Activated naive CD4-positive, alpha-beta T cell (primary cell): ENCODE measurements at places on chromosomes 12 and 14.

DNA sequence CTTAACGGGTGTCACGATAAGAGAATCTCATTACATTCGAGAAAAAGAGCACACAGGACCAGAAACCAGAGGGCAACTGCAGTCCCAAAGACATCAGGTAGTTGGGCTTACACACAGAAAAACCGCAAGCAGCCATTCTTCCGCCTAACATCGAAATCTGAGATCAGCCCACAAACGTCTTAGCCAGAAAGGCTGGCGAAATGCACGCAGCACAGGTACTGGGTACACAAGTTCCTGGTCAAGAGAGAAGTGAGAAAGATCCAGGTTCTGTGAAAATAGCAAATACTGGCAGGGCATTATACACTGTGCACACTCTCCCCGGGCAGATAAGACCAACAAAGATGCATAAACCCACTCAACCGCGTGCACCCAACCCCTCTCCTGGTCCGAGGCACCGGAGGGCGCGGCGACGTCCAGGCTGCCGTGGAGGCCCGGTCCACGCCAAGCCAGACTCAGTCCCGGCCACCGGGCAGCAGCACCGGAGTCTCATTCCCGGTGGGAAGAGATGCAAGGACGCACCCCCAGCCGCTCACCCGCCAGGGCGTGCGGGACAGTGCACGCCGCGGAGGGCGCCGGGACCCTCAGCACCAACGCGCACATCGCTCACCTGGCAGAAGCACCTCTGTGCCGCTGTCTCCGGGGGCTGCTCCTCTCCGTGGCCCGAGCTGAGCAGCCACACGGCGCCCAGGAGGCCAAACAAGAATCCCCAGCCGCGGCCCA, 437 bp downstream of the ERO1A start:
- peak; percentile 6 for DNase-seq

DNA sequence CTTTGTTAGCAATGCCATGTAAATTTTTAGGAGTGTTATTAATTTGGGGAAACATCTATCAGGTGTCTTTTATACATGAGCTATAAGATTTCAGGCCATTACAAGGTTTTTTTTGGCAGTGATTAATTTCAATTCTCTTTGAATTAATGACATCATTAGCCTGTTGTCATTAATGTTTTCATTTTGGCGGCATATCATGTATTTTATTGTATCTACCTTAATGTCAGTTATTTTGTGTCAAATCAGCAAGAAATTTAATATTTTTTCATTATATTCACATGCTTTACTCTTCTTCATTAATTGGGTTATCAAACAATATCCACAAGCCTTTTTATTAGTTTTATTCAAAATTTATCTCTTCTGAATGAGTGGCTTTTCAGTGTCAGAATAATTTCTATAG, 153.0 kb upstream of the CAND1 start:
- DNase-seq: no peak

- no peak for DNase-seq
Measured at GRCh38 chr14:69262516-69262915, 2.6 kb downstream of the GALNT16 start.

DNA sequence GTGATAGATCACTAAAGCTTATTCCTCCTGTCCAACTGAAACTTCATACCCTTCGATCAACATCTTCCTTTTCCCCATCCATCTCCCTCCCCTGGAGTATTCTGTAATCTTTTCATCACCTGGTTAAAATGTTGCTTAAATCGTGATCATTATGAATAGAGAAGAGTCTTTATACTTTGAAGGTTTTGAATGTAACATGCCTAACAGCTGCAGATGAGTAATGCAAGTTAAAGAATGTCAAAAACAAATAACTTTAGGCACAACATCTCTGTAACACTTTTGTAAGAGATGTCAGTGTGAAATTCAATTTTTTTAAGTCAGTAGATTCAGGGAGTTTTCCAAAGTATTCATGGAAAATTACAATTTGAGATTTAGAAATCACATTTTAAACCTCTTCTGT, 25.0 kb downstream of the RXYLT1 start:
- no peak for DNase-seq

GRCh38 chr14:69316449-69317101, 56.6 kb downstream of the GALNT16 start:
- no peak for DNase-seq

- no peak for DNase-seq
Measured at GRCh38 chr12:127257366-127257935, 1009.5 kb upstream of the TMEM132C start.

DNA sequence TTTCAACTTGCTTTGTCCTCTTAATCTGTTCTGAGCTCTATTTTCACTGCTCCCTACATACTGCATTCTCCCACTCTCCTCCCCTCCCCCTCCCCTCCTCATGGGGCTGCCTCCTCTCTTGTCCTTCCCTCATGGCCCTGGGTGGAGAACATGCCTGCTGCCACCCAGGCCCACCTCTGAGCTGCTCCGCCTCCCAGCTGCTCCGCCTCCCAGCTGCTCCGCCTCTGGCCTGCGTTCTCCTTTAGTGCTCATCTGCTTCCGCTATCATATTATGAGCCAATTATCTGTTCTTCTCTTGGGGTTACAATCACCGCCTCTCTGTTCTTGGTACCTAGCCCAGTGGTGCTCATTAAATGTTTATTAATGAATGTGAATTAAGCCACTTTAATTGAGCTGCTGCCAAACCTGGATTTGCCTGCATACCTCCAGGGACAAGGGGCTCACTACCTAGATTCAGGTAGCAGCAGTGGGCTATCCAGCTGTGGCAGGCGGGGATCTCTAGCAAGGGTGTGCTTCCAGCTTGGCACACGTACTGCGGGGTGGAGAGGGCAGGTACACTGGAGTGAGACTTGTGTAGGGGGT, 32.0 kb upstream of the FAM181A start:
- DNase-seq: no peak

- no peak for DNase-seq
Measured at GRCh38 chr14:92513204-92513965, at the start of gene RIN3. Gene RIN3, plus strand, starts transcription at chr14:92513781. Its CDS starts 152 bp downstream, at chr14:92513933.

DNA sequence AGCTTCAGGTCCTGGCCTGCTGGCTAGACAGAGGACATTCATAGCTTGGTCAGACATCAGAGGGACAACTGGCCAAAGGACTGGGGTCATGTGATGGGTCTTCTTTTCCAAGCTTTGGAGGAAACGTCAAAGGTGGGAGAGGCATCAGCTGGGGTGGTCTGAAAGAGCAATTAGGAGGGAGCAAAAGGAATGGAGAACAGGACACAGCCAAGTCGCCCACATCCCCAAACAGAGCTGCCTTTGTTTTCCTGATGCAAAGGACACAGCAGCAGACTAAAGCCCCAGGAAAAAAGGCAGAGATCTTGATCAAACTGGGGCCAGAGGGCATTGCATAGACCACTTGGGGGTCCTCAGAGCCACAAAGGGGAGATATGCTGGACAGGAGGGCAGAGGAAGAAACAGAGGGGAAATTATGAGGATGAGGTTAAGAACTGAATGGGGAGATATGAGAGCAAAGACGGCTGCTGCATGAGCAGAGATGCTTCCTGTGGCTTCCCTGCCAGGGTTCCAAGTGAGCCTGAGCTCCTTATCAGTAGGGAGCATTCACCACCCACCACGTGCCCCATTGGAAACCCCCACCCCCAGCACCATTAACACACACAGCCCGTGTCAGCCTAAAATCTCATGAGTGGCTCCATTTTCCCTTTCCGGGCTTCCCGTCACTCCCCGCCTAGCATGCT, 62.4 kb downstream of the ANO2 start:
- no peak for DNase-seq

GRCh38 chr12:28443337-28443736, 253.1 kb downstream of the CCDC91 start:
- no peak for DNase-seq

DNA sequence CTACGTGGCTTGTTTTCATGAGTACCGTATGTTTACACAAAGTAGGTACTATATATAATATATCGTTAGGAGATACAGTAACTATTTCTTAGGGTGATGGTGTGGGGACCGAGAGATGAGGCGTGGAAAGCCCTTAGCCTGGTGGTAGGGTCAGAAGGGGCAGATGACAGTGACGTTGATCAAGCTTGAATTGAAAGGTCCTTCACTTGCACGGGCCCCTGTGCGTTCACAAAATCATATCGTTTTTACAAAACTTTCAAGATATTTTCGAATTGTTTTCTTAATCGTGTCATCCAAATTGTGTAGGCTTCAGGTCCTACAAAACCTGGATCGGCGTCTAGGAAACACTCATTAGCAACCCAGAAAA, 881 bp upstream of the SOS2 start:
- DNase-seq: no peak

- no peak for DNase-seq
Measured at GRCh38 chr12:75177997-75178396, 31.6 kb downstream of the KCNC2 start.

- no peak for DNase-seq
Measured at GRCh38 chr14:31371646-31372045, 48.7 kb downstream of the HEATR5A start.

- no peak for DNase-seq
Measured at GRCh38 chr12:49552014-49552413, 13.2 kb downstream of the KCNH3 start.

GRCh38 chr14:50666772-50667683, 1.1 kb downstream of the SAV1 start:
- no peak for DNase-seq

GRCh38 chr14:90060965-90061684, 669 bp upstream of the KCNK13 start:
- DNase-seq: no peak

- DNase-seq: no peak
Measured at GRCh38 chr12:49959685-49960473, 1.8 kb upstream of the AQP5 start.

- DNase-seq: no peak
Measured at GRCh38 chr12:120972870-120973543, 5.3 kb upstream of the HNF1A start.

- DNase-seq: no peak
Measured at GRCh38 chr12:60123557-60123956, 527.7 kb downstream of the SLC16A7 start.

DNA sequence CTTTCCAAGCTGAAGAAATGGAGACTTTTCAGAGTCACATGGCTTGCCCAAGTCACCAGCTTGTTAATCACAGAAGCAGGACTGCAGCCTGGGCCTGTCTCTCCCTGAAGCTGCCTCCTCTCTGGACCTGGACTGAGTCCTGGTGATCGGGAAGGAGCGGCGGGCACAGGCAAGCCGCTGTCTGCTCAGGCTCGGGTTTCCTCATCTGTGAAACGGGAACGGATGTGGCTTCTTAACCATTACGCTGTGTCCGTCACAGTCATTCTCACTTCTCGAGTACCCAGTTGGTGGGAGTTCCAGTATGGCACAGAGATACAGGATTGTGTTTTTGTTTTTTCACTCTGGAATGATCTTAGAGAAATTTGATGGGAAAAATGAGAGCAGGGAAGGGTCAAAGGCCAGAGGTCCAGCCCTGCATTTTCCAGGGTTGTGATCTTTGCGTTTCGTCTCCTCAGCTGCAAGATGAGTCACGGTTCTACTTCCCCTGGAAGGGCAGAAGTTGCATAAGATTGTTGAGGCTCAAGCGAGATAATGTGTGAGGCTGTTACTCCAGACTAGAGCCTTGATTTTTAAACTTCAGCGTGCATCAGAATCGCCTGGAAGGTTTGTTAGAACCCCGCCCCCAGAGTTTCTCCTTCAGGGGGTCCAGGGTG, 7.6 kb upstream of the LRTM2 start:
- DNase-seq: no peak

GRCh38 chr12:10393291-10393690, 3.5 kb upstream of the KLRK1 start:
- no peak for DNase-seq

- DNase-seq: no peak
Measured at GRCh38 chr12:119721306-119721705, 53.4 kb downstream of the PRKAB1 start.

DNA sequence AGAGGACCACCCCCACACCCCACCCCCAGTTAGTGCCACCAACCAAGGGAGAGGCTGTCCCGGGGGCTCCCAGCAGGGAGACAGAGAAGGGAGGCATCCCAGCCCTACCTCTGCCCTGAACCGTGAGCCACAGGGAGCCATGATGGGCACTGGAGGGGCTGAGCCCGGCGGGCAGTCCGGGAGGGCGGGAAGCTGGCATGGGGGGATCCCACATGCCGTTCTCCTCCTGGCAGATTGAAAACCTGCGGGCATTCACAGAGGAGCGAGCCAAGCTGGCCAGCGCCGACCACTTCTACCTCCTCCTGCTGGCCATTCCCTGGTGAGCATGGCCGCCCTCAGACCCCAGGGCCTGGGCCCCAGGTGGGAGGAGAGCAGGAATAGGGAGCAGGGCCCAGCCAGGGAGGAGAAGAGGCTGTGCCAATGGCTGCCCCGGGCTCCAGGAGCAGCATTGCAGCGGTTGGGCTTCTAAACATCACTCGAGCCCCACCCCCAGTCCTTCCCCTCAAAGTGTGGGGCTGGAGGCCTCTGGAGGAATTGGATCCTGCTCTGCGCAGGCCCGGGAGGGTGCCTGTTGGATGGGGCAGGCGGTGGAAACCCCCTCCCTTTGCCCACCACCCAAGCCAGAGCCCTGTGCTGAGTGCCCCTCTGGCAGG, 14.5 kb upstream of the ADSS1 start:
- DNase-seq: no peak

GRCh38 chr14:78611796-78612571, 441.8 kb downstream of the NRXN3 start:
- DNase-seq: no peak

DNA sequence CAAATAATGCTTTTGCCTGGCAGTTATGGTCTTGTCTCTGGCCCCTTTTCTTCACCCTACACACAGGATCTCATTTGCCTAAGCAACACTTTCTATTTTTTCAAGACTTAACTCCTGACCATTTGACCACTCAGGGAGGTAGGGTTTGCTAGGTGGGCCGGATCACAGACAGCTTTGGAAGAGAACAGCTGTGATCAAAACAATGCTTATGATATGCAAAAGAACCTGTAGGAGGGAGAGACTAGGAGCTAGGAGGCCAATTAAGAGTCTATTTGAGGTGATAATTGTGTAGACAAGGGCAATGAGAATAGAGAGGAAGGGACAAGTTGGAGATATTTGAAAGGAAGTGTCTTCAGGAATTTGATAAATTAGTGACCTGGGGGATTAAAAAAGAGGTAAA, 12.3 kb upstream of the DACT1 start:
- no peak for DNase-seq
